ENCODE measurements at places on chromosomes 1 and 21.

- DNase-seq, result no peak
These were observed 224.7 kb upstream of the KIAA0040 start for GRCh38 chr1:175417316-175417715.

DNA sequence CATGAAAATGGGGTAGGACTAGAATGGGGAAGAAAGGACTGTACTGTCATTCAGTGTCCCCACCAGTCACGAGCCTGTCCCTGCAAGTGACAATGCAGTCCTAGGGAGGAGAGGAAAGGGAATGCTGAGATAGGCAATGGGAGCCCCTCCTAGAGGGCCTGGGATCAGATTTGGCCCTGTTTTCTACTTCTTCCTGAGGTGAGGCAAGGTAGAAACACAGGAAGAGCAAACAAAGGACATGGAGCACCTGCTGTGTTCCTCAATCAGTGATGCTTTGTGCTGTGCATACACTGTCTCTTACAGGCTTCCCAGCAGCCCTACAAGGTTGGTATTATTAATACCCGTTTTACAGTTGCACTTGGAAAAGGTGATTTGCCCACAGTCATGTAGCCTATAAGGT lies 6.1 kb downstream of the FABP3 start:
- DNase-seq, result no peak

GRCh38 chr1:118388301-118388959 lies 203.4 kb upstream of the SPAG17 start:
- DNase-seq, result no peak

- no peak for DNase-seq
These were observed 20.1 kb downstream of the CFHR5 start for GRCh38 chr1:196997423-196997822.

GRCh38 chr1:117174851-117175250 lies 35.9 kb downstream of the VTCN1 start:
- DNase-seq, result no peak

DNA sequence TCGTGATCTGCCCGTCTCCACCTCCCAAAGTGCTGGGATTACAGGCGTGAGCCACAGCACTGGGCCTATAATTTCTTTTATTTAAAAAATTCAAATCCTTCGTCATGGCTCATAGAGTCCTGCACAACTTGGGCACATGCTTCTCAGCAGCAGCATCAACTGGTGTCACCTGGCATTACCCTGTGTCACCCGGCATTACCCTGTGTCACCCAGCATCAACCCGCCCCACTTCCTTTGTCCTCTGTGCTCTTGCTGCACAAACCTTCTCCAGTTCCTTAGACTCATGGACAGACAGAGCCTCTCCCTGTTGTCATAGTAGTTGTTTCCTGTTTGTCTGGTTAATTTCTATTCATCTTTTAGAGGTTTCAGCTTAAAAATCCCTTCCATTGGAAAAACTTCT lies 121.2 kb upstream of the SERBP1 start:
- no peak for DNase-seq

- no peak for DNase-seq
These were observed 12.0 kb upstream of the KCNH1 start for GRCh38 chr1:211145944-211146343.

DNA sequence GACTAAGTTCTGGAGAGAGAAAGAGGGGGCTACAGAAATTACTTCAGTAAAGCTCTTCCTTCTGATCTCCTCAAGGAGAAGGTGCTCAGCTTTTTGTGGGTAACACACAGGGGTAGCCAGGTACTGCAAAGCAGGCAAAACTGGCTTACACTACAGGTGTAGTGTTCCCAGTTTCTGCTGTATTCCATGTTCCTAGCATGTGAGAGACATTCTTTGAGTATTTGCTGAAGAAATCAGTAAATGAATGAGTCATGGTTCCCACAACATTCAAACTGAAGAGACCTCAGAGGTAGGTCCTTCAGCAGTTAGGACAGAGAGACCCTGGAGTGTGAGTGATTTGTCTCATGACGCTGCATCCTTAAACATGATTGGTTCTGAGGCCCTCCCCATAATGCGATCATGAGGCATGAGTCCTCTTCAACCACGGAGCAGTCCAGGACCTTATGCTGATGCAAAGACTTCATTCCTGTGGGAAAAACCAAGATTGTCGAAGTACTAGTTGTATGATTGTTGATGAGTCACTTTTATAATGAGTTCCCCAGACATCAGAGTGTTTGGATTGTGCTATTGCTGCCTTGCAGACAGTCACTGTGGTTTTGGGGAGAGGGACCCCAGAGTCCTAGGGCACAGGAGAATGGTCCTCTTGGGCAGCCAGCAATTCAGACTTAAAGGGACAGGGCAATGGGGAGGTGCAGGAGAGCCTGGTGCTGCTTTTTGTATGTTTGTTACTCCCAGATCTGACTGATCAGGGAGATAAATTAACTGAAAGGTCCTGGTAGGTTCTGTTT lies 2.7 kb upstream of the OR10J4 start:
- DNase-seq, result no peak

DNA sequence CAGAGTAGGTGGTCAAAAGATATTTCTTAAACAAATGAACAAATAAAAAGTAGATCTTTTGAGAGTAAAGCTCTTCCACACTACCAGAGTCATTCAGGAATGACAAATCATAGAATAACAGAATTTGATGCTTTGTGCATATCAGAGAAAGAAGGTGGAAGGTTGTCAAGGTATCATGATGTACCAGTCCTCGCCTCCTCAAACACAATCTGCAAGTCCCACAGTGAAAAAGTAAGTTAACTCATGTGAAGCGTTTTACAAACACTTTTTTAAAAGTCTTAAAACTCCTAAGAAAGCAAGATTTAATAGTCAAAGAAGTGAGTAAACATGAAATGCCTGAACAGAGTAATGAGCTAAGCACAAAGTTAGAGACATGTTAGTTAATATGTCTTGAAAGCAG lies 2.5 kb upstream of the RGS4 start:
- no peak for DNase-seq

- no peak for DNase-seq
These were observed 9.9 kb downstream of the TRIM67 start for GRCh38 chr1:231171623-231172197.

- DNase-seq, result peak; percentile 3
These were observed 124.7 kb upstream of the KIAA0040 start for GRCh38 chr1:175317309-175317708.

DNA sequence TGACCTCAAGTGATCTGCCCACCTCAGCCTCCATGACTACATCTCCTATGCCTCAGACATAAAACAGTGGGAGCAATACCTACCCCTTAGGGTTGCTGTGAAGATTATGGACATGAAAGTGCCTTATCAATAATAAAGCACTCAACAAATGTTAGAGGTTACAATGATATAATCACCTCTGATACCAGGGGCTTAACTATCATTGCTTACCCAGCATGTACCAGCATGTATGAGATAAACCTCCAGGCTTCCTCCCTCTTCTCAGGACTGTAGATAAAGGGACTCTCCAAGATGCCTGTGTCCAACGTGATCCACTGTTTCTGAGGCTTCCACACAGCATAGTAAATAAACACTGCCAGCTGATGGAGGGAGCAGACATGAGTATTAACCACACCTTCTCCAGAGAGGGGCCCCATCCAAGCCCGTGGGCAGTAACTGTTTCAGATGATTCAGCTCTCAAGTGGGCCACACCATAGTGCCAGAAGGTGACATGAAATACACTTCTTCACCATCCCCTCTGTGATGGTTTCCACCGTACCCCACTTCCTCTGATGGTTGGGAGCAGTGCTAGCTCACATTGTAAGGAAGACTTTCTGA lies 26.2 kb downstream of the RHBDL2 start:
- DNase-seq, result no peak

GRCh38 chr1:64775113-64775512 lies 30.2 kb downstream of the RAVER2 start:
- DNase-seq, result no peak

DNA sequence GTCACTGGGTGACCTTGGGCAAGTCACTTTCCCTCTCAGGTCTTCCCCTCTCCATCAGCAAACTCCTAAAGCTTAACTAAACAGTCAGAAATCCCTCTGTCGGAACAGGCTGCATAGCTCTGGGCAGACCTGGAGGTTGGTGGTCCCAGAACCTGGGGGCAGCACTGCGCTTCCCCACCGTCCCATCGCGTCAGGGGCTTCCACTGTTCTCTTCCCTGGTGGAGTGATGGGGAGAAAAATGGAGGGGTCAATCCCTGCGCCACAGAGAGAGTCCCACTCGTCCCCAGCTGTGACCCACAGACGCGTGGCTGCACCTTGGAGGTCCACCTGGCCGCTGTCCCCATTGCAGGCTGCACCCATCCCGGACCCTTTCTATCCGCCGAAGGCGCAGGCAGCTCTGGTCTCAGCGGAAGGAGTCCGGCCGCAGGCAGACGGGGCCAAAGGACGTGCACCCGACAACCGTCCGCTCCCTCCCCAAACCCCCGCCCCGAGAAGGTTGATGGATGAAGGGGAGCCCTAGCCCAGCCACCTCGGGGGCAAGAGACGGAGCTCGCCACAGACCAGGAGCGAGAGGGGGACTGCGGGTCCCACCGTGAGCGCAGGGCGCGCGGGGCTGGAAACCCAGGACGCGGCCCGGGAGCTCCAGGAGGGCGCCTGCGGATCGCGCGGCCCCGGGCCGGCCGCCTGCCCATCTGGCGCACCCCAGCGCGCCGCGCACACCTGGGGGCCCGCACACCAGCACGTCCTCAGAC lies 588 bp upstream of the WNT3A start:
- DNase-seq, result no peak

- DNase-seq, result no peak
These were observed 11.3 kb upstream of the LRRC8D start for GRCh38 chr1:89809556-89809955.

DNA sequence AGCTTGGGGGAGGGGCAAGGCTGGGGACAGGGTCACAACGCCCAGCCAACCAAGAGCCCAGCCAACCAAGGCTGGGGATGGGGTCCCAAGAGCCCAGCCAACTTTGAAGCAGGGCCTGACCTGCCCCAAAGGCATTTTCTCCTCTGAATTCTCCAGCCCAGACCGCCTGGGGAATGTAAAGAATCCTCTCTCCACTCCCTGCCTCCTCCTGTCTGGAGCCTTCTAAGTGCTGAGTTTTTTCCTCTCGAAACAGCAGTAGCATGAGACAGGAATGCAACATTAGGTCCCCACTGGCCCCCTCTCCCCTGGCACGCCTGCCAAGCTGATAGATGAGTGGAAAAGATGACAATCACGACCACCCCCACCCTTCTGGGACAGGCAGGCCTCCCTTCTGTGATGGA lies 17.0 kb downstream of the C1orf198 start:
- peak; percentile 74 for DNase-seq

- no peak for DNase-seq
These were observed 28.6 kb upstream of the PRSS38 start for GRCh38 chr1:227786673-227787512.

All from cardiac muscle cell (in vitro differentiated cells and primary cell).